ENCODE measurements at places on chromosomes 3 and 15.

DNA sequence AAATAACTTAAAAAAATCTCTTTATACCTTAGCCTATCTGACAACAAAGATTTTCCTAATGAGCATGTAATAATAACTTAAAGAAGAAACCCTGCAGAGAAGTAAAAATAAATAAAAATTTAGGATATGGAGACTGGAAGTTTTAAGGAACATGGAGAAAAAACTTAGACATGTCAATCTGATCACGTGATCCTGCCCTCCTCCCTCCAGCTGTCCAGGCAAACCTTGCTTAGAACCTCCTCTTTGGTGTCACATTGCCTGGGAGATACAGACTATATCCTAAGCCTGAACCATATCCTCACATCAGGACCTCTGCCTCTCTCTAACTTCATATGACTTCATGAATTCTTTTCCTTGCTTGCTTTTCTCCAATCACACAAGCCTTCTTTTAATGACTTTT lies 275.5 kb downstream of the CNTN3 start:
- no peak for DNase-seq

DNA sequence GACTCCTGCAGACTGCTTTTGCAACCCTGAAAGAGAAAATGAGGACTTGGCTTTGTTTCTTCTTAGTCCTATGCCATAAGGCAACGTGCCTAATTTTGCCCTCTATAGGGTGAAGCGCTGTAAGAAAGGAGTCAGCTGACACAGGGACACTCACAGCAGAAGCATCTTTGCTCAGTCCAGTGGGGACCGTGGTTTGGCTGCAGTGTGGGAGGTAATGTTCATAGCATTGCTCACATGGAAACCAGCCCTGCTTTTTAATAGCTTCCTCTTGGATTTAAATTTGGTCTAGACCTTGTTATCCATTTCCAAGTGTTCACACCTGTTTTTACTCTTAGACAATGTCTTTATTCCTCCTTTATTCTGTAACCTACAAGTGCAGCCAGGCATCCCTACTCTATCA lies 1032.1 kb downstream of the NTRK3 start:
- no peak for DNase-seq

DNA sequence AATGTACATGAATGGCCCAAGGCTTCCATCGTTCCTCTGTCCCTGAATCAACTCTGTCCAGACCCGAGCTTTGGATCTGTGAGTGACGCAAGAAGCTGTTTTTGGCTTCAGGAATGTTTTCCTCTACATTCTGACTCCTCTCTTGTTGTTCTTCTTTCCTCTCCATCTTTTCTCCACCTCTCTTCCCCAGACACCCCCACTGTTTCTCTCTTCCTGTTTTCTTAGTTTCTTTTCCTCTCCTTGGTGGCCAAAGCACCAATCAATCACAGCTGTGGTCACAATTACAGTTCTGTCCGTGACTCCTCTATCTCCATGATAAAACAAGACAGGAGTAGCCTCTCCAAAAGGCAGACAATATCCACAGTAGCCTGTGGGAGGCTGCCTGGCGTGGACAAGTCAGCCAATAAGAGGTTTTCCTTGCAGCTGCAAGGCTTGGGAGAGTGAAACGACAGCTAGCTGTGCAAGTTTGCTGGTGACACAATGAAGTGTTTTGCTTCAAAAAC lies 4.9 kb upstream of the TMEM212 start:
- peak; percentile 63 for DNase-seq

- DNase-seq, result no peak
Measured at GRCh38 chr3:152196782-152197181, 71.9 kb upstream of the MBNL1 start.

DNA sequence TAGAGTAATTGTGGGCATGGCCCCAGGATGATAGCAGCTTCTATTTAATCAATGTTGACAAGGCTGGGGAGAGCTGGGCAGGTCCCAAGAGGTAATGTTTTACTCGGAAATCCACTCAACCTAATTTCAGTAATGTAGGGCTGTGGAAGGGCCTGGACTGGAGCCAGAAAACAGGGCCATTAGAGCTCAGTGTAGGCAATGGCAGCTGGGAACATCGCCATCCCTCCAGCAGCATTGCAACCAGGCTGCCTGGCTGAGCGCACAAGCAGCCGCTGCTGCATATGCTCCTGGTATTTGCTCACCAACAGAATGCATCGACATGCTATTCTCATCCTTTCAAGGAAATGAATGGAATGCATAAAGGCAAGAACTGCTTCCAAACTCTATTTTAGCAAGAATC lies 90.0 kb downstream of the GAP43 start:
- no peak for DNase-seq

DNA sequence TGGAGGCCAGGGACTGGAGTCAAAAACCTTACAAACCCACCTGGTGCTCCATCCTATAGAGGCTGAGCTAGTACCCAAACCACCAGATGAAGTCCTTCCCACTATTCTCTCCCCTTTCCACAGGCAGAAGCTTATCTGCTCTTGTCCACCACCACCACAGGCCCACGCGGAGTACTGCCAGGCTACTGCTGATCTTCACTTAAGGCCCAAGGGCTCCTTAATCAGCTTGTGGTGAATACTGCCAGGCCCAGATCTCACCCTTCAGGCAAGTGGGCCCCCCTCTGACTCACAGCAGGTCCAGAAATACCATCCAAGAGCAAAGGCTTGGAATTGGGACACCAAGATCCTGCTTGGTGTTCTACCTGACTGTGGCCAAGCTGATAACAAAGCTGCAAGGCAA lies 598.1 kb upstream of the CBLB start:
- DNase-seq, result no peak

GRCh38 chr3:98734735-98735134 lies 28.4 kb upstream of the ST3GAL6 start:
- DNase-seq, result no peak

DNA sequence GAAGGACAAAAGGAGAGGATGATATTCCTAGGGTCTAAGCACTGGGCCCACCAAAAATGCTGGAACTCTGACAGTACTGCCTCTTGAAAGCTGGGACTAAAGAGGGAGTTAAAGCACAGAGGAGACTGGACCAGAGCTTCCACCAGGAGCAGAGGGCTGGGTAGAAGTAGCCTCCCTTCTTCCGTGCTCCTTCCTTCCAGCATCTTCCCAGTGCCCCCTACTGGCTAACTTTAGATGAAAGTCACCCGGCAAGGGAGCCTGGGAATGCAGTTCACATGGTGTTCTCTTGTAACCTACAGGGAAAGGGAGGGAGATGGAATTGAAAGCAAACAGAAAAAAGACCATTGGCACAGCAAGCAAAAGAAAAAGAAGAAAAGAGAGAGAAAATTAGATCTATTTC lies 106.1 kb upstream of the COL8A1 start:
- peak; percentile 57 for DNase-seq

GRCh38 chr3:10929978-10930665 lies 62.4 kb upstream of the SLC6A1 start:
- no peak for DNase-seq

- no peak for DNase-seq
Measured at GRCh38 chr3:110666495-110666894, 405.1 kb upstream of the NECTIN3 start.

GRCh38 chr15:26394801-26395200 lies 378.1 kb downstream of the GABRB3 start:
- no peak for DNase-seq

GRCh38 chr15:31280831-31281216 lies 45.8 kb upstream of the KLF13 start:
- DNase-seq, result no peak

Measured in GM04504 (cell line).